Activated T-helper 1 cell treated with anti-CD3 and anti-CD28 coated beads, Interleukin-12 subunit alpha, Interleukin-12 subunit beta, Interleukin-2, Interleukin-4 antibody, amounts not matched to agents 30 ng/mL and 10 ng/mL and 1 ng/mL, durations not matched to agents 14 hours and 24 hours and 36 hours (primary cell): ENCODE measurements at places on chromosomes 6 and 20.

GRCh38 chr6:133359256-133359655, 118.1 kb downstream of the EYA4 start:
- DNase-seq = no peak

- DNase-seq = no peak
Observed at GRCh38 chr6:1296542-1296941, 15.4 kb upstream of the FOXQ1 start.

DNA sequence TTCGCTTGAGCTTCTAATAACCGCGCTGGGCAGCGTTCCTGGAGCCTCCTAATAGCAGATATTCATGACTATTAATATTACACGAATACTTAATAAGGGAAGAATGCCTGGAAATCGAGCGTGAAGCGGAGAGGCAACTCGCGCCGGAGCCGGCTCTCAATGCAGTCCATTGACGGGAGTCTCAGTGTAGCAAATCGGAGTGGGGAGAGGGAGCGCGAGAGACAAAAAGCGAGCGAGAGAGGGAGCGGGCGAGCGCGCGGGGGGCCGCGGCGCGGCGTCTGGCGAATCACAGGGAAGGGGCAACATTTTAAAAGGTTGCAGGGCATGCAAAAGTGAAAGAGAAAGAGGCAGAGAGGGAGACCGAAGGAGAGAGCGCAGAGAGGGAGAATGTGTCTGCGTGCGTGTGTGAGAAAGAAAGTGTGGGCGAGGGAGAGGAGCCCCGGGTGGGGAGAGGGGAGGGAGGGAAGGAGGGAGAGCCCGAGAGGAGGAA, 2.9 kb downstream of the TFAP2A start:
- DNase-seq = peak; percentile 38

DNA sequence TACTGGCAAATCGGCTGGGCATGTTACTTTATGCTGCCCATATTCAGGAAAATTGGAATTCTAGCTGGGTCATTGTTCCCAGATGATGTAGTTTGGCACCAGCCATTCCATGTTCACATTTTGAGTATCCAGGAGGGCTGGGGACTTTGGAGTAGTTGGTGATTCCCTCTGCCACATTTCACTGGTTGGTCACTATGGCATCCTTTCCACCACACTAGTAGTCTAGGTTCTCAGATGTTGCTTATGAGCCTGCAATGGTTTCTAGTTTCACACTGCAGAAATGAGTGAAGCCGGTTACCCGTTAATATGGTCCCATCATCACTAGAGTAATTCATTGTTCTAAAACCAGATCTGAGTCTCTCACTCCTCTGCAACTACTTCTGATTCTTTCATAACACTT, 4.6 kb downstream of the PTPN1 start:
- no peak for DNase-seq

DNA sequence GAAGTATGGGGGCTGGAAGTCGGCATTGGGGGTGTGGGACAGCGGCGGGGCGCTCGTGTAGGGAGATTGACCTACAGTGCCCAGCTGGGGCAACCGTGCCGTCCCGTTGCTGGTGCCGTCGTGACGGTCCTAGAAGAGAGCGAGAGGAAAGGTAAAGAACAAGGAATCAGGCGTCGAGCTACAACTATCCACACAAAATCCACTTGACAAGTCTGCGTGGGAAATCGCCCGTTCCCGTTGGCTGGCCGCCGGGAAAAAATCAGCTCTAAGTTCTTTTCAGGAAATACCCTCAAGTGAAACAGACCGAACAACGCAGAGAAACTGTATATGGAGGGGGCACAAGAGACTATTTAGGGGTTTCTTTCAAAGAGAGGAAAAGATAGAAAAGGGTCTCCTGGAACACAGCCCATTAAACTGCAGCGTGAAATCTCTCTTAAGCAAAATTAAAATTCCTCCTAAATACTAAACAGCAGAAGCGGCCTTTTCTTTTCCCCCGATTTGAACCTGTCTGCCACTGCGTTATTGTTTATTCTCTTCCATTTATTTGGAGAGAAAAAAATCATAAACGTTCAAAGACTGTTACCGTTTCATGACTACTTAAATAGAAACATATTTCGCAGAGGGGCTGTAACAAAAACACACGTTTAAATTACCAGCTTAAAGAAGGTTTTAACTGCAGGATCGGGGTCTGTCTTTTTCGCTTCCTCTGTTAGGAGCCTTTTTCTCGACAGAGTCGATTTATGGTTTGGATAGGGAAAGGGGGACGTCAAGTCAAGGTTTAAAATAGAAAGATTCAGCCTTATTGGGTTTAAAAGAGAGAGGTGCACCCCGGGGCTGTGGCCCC, 4.4 kb downstream of the TFAP2A start:
- no peak for DNase-seq
